ENCODE measurements at places on chromosomes 2 and 18.

GRCh38 chr2:232315923-232316299, 62.6 kb upstream of the ALPP start:
- DNase-seq: no peak

DNA sequence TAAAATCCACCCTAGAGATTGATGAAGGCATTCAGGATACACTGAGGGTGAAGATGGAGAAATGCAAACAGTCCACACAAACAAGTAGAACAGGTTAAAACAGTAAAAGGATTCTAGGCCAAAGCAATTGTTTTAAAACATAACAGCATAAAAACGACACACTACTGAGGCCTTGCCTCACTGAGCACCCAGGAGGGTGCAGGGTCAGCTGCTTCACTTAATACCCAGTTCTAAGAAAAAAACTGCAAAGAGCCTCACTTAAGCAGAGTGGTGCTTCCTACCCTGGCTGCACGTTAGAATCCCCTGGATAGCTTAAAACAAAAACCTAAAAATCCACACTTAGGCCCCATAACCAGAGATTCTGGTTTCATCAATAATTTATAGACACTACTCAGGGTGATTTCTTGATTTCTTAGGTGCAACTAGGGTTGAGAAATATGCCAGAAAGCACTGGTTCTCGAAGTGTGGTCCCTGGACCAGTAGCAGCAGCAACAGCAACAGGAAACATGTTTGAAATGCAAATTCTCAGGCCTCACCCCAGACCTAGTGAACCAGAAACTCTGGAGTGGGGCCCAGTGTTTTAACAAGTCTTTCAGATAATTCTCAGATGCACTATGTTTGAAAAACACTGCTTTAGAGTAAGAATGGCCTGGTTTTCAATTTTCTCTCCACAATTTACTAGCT, 279.1 kb downstream of the ZEB2 start:
- DNase-seq: no peak

- DNase-seq: peak; percentile 12
Observed at GRCh38 chr2:61887717-61888266, 664 bp downstream of the CCT4 start.

GRCh38 chr2:206164261-206164862, 4.7 kb downstream of the EEF1B2 start:
- DNase-seq: no peak

DNA sequence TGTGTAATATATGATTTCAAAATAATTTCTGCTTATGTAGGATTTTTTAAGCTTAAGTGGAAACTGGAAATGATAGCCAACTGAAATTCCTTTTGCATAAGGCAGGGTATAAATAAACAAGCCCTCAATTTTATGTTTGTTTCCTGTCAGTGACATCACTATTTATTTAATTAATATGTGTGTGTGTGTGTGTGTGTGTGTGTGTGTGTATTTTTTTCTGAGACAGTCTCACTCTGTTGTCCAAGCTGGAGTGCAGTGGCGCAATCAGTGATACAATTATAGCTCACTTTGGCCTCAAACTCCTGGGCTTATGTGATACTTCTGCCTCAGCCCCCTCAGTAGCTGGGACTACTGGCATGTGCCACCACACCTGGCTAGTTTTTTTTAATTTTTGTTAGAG, 29.3 kb upstream of the CYP20A1 start:
- peak; percentile 5 for DNase-seq

DNA sequence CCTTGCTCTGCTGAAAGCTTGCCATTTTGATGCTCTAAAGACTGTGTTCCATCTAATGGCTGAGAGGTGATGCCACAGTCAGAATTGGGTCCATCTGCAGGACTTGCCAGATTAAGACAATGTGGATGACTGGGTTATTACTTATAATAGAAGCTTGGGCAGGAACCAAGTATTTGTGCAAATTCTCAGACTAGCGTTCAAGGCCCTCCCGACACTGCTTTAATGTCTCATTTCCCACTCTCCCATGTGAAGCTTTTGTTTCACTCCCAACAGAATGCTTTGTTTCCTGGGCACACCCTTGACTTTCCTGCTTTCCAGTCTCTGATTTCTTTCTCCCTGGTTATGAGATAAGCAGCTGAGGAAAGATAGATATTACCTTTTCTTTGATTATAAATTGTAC, 215.8 kb downstream of the KCNS3 start:
- no peak for DNase-seq

GRCh38 chr2:171530378-171530777, 8.1 kb downstream of the CYBRD1 start:
- DNase-seq: peak; percentile 26

DNA sequence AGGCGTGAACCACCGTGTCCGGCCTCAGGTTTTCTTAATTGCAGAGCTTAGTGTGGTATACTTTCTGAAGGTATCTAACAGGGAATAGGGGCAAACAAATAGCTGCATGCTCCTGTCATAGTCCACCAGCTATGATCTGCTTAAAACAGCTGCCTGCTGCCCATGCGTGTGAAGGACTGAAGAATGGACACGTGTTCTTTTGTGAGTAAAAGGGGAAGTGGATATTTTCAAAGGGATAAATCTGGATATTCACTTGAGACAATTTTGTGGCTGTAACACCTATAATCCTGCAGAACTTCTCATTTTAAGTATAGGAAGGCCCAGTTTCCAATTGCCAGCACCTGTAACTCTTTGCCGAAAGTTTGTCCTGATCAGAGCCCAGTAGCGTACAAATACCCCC, 44.7 kb downstream of the TRPM8 start:
- DNase-seq: no peak
